ENCODE measurements at places on chromosomes 3 and 15.
A peak's percentile ranks its signal among the peaks of the same experiment; 100 is the strongest.

GRCh38 chr15:92076541-92076940 is 223.0 kb downstream of the SLCO3A1 start:
- DNase-seq: peak; percentile 28

DNA sequence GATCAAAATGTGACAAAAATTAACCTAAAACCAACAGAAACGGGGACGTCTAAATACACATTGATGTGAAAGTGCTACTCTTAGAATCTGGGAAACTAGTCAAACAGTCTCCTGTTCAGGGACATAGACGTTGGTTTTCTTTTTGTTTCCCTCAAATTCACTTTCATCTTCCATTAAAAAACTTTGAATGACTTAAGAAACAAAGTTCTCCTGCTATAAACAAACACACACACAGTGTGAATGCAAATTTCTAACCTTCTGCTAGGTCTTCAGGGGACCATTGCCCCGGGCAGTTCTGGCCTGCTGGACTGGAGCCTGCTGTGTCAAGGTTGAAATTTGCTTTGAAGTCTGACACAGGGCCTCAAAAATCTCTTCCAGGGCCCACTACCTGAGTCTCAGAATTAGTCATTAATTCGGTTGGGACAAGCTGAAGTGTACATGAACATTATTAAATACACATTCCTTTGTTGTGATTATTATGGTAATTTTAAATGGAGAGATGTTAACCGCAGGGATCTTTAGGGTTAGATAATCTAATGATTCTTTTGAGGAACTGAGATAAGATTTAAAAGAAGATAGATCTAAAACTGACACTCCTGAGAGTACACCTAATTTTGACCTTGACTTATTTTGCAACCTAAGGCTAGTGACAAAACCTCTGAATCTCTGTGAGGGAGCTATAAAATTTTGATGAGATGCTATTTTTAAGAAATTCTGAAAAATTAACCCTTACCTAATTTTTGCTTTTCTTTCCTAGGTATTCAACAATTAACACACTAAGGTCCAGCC is 1260.4 kb downstream of the ROBO1 start:
- DNase-seq: no peak

DNA sequence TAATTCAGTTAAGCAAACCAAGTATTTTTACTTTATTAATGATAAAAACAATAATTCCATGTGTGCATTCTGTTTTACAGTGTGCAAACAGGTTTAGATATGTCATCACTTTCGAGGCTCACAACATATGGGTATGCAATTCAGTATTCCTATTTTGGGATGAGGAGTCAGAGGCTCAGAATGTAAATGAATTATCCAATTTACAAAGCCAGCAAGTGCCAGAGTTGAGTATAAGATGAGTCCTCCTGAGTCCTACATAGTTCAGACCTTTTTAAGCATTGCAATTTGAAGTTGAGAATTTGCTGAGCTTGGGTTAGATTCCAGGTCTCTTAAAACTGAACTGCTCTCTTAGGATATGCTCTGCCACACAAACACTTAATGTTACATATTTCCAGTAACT is 424.2 kb upstream of the ROBO2 start:
- no peak for DNase-seq

DNA sequence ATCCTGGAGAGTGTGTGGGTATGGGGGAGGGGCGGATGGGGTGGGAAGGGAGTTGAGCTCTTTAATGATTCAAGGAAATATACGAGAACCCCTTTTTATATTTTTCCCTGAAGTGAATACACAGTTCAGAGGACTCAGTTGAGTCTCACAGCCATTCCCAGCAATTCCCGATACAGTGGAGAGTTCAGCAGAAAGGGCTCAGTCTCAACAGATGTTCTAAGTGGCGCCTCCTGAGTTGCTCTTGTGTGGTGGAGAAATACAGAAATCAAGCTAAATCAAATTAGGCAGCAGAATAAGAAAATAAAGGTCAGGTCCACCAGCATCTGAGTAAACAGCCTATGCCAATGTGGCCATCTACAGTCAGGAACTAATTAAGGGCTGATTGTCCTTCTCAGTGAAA is 372.1 kb downstream of the NR2F2 start:
- no peak for DNase-seq

DNA sequence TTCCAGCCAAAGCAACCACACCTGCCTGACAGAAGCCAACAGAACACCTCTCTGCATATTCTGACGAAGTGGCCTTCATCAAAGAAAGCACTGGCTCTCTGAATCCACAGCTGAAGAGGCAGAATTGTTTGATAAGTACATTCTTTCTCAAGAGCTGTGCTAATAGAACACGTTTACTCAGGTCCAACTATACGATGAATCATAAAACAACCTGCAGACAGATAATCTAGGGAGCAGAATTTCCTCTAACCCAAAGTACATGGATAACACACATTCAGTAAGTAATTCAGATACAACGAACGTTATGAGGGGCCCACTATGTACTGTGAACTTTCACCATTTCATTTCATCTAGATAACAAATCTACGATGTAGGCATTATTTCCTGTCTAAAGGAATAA is 25.4 kb downstream of the ALDH1A2 start:
- DNase-seq: no peak

DNA sequence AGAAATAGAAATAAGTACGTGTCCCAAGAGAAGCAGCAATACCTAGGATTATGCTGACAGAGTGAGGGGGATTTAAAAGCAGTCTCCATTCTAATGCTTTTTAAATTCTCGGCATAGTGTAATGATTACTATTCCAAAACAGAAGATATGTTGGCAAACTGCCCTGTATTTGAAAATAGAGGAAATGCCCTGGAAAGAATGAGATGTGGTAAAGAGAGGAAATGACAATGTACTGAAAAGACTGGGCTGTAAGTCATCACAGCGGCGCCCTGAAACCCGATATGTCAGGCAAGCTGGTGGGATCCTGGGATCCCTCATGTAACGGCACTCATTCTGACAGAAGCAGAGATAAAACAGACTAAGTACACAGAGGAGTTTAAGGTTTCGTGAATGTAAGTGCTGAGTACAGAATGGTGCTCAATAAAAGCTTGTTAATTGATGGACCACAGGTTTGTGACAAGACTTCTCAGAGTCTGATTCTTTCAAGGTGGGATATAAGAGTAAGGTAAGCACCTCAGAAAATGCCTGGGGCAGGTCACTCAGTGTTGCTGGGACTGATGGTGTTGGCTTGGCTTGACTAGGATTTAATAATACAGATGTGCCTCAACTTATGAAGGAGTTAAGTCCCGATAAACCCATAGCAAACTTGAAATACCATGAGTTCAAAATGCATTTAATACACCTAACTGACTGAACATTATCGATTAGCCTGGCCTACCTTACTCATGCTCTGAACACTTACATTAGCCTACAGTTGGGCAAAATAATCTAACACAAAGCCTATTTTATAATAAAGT is 91.4 kb downstream of the NFKBIZ start:
- no peak for DNase-seq

- no peak for DNase-seq
These were observed 84.0 kb upstream of the SETMAR start for GRCh38 chr3:4219227-4219568.

- no peak for DNase-seq
These were observed 6.8 kb downstream of the GDPGP1 start for GRCh38 chr15:90240856-90241255.

DNA sequence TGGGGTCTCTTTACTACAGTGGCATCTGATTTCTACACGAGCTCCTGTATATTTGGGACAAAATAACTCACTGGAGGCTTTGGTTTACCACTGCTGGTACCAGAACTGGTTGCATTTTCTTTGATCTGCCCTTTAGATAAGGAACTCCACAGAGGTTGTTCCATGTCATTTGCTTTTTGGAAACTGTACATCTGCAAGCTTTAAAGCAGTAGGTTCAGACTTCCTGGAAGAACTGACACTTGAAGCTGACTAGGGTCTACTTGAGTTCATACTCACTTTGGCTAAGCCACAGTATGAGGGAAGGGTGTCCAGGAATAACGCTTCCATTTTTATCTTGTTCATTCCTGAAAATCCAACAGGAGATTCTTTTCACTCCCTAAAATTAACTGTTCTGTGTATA is 86.4 kb downstream of the WWTR1 start:
- DNase-seq: no peak

- no peak for DNase-seq
These were observed 300.5 kb upstream of the LRRFIP2 start for GRCh38 chr3:37474901-37475331.

GRCh38 chr15:80948651-80949292 is 40.8 kb downstream of the MESD start:
- no peak for DNase-seq

- no peak for DNase-seq
These were observed 17.8 kb downstream of the TLE3 start for GRCh38 chr15:70079888-70080287.

GRCh38 chr3:172634948-172635347 is 75.9 kb downstream of the NCEH1 start:
- no peak for DNase-seq

- no peak for DNase-seq
These were observed 39.0 kb downstream of the RGMA start for GRCh38 chr15:93049914-93050578.

- no peak for DNase-seq
These were observed 5.0 kb downstream of the PLA1A start for GRCh38 chr3:119602676-119603075.

DNA sequence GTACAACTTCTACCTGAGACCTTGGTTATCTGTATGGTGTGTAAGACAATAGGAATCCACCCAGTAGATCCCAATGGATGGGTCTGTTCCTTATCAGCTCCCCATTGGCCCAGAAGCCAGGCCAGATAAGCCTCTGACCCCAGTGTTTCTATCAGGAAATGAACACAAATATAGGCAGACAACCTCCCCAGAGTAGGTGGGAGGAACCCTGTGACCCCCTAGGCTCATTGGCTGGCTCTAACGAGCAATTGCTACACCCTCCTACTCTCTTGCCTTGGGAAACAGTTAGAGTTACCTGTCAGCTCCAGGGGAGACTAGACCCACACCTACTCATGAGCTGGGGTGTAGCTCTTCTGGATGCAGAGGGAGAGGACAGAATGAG is 299.9 kb downstream of the UACA start:
- DNase-seq: no peak

- peak; percentile 7 for DNase-seq
These were observed 145.1 kb downstream of the VGLL4 start for GRCh38 chr3:11498646-11499045.

DNA sequence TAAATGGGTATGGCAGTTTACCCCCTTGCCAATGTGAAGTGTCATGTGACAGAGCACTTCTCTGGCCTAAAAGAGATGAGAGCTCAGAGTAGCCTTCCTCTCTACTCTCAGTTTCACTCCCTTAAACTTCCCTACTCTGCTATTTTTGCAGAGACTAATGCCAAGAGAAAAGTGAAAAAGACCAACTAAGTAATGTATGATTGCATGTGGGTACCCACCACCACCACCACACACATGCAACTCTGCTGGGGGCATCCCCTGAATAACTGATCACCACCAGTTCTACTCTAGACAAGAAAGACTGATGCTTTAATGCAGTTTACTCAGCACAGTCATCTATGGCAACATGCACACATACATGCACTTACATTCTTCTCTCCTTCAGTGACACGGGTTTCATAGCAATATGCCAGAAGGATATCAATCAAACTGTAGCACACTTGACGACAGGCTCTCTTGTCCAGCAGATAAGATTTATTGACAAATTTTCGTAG is 31.3 kb downstream of the SHQ1 start:
- DNase-seq: no peak
